ENCODE measurements at places on chromosomes 11 and 22.

- DNase-seq = no peak
Measured at GRCh38 chr11:107864591-107864990, 6.0 kb upstream of the SLC35F2 start.

DNA sequence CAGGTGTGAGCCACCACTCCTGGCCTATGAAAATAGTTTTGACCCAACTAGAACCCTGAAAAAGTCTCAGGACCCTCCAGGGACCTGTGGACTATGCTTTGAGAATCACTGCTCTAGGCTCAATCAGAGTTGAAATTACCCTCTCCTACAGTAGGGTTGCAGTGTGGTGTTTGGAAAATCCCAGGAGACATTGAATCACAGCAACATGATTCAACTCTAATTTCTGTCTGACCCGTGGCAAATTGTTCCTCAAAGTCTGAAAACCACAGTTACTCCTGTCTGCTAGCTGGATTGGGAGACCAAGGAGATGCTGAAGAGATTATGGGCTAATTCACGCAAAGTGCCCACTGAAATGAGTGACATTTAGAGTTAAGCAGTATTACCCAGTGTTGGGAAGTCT, 5.4 kb upstream of the MTMR3 start:
- no peak for DNase-seq

GRCh38 chr11:120031612-120032600, 106.0 kb downstream of the TRIM29 start:
- DNase-seq = no peak

GRCh38 chr11:2711161-2711560, 11.4 kb upstream of the KCNQ1OT1 start:
- no peak for DNase-seq

GRCh38 chr11:64069401-64070313, 33.9 kb downstream of the FLRT1 start:
- no peak for DNase-seq

- DNase-seq = no peak
Measured at GRCh38 chr11:92595052-92595451, 370.4 kb downstream of the FAT3 start.
